ENCODE measurements at places on chromosomes 6 and 20.

GRCh38 chr6:39084506-39084905 lies 30.5 kb downstream of the SAYSD1 start:
- no peak for DNase-seq

- no peak for DNase-seq
Observed at GRCh38 chr20:18721551-18722115, 92.0 kb upstream of the SCP2D1 start.

GRCh38 chr20:37123441-37123840 lies 27.6 kb upstream of the RBL1 start:
- no peak for DNase-seq

GRCh38 chr6:34514593-34515472 lies 41.3 kb downstream of the SPDEF start:
- DNase-seq: no peak

- DNase-seq: no peak
Observed at GRCh38 chr6:119026822-119027221, 51.6 kb downstream of the FAM184A start.

DNA sequence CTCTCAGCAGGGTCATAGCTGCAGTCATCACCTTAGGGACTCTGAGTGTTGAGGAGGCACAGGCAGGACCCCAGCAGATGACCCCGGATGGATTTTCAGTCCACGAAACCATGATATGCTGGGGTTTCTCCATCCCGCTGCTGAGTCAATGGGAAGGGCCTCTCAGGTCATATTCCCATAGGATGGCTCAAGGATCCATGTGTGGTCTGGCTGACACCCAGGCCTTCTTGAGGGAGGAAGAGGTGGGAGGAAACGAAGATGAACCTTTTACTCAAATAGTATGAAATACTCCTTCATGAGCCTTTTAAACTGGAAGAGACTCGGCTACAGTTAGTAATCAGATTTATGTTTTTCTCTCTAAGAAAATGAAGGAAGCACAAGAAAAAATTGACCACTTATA lies 10.3 kb upstream of the RALY start:
- DNase-seq: no peak

DNA sequence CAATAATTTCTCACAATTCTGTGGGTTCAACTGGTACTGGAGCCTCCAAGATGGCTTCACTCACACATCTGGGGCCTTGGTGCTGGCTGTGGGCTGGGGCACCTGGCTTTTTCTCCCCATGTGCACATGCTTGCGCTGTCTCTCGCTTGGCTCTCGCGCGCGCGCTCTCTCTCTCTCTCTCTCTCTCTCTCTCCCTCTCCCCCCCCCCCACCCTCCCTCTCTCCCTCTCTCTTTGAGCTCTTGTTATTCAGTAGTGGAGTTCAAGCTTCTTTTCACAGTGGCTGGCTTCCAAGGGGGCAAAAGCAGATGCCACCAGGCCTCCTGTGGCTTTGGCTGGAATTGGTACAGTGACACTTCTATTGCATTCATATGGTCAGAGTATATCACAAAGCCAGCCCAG lies 10.8 kb upstream of the TBCC start:
- no peak for DNase-seq

DNA sequence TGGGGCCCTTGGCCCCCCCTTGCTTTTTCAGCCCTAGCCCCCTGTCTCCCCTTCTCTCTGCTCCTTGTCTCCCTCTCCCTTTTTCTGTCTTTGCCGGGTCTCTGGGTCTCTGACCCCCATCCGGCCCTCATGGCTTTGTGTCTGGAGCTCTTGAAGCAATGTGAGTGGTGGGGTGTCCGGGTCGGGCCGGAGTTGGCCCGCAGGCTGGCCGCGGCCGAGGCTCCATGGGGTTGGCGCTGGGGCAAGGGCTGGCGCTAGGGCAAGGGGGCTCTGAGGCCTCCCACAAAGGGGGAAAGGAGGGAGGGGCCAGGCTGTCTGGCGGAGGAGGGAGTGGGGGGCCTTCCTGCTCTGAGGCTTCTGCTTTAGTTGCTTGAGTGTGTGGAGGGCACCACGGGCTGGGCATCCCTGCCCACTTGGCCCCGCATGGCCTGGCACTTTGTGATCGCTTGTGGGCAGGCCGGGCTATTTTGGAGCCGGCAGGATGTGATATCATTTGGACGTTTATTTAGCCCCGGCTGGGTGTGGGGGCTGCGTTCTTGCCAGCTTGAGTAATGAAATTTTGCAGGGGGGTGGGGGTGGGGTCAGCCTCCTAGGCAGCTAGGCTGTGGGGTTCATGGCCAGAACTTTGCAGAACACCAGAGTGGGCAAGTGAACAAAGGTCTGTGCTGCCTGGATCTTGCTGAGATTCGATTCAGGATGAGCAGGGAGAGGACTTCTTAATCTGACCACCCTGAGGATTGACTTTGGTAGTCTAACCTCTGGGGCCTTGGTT lies 78.7 kb upstream of the MYL9 start:
- peak; percentile 15 for DNase-seq

GRCh38 chr20:50194422-50194830 lies 3.8 kb downstream of the CEBPB start:
- no peak for DNase-seq

- DNase-seq: no peak
Observed at GRCh38 chr6:85460154-85460920, 10.5 kb downstream of the NT5E start.

- DNase-seq: no peak
Observed at GRCh38 chr6:127459231-127459641, at the start of gene KIAA0408. KIAA0408 (minus strand) TSS chr6:127459389; CDS start chr6:127453981, 5,408 bp downstream.

DNA sequence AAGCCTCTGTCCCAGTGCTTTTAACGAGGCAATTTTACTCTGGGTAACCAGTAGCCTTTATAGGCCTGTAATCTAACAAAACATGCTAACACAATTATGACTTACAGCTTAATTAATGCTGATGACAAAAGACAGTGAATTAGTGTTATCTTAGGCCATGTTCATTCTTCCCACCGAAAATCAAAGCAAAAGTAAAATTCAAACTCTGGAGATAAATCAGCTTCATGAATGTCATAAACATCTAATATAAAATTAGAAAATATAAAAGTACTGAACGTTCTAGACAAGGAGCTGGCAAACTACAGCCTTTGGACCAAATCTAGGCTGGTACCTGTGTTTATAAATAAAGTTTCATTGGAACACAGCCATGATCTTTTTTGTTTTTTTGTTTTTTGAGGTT lies 18.6 kb upstream of the COL21A1 start:
- DNase-seq: no peak

DNA sequence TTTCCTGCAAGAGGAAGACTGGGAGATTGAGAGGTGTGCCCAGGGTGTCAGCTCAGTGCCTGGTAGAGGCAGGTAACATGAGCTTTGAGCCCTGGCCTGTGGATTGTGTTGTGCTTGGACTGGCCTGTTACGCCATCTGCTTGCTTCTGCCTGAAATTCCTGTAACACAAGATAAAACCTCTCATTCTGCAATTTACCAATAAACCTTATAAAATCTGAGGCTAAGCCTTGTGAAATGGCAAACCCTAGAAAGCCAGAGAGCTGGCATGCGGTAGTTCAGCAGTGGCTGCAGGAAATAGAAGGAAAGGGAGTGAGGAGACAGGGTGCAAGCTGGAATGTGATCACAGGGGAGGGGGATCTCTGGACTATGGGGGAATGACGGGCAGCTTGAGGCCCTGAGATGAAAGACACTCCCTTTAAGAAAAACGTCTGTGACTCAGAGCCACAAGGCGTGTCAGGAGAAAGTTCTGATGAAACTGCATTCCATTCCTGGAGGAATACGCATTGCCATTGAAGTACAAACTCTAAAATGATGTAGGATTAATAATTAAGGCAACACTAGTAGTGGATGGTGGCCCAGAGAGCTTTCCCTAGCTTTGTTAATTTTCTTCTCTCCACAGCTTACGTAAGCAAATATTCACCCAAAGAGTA lies 26.3 kb upstream of the TFAP2A start:
- DNase-seq: no peak

DNA sequence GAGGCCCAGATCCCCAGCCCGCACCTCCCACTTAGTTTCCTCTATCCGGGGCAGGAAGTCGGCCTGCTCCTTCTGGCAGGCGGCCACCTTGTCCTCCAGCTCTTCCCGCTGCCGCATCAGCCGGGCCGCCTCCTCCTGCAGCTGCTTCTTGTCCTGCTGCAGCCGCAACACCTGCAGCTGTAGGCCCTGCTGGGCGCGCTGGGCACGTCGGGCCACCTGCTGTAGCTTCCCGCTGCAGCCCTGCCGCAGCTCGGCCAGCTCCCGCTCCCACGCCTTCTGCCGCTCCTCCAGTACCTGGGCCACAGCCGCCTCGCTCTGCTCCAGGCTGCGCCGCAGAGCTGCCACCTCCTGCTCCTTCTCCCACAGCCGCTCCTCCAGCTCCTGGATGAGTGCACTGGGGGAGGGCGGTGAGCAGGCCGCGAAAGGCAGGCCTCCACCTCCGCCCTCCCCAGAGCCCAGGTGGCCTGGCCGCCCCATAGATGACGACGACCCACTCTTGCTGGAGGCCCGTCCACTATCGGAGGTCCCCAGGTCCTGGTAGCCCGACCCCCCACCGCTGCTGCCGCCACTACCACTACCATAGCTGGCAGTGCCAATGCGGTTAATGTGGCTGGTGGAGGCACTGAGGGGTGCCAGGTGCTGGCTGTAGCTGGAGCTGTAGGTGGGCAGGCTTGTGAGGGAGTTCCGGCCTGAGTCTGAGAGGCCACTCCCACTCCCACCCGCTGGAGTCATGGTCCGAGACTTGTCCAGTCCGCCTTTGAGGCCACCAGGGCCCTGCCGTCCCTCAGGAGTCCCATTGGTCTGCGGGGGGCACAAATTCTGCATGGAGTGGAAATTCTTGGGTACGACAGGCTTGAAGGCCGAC lies 6.0 kb upstream of the FASTKD5 start:
- DNase-seq: no peak

- DNase-seq: no peak
Observed at GRCh38 chr6:149221774-149222070, 95.8 kb upstream of the TAB2 start.

- no peak for DNase-seq
Observed at GRCh38 chr6:121347484-121347883, 13.2 kb upstream of the TBC1D32 start.

DNA sequence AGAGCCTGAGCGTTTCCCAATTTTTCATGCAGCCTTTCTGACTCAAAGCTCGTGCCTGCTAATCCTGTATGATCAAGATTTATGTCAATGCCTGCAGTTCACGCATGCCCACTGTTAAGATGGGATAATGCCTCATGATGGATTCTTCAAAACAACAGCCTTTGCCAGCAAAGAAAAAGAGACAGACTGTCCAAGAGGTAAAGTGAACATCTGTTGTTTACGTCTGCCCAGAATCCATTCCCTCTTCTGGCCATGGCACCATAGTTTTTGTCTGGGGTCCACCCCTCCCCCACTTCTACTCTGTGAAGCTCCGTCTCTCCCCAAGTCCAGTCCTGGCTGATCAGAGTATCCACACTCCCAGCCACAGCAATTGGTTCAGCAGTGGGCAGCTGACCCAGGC lies 91.9 kb upstream of the EYA2 start:
- no peak for DNase-seq

DNA sequence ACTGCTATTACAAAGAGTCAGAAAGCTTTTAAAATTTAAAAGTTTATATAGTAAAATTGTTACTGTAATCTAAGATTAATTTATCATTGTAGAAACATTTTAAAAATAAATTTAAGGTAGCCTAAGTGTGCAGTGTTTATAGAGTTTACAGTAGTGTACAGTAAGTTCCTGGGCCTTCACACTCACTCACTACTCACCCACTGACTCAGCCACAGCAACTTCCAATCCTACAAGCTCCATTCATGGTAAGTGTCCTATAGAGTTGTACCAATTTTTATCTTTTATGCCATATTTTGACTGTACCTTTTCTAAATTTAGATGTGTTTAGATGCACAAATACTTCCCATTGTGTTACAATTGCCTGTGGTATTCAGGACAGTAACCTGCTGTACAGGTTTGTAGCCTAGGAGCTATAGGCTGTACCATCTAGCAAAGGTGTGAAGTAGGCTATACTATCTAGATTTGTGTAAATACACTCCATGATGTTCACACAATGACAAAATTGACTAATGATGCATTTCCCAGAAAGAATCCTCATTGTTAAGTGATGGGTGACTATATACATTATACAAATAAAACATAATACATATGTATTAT lies 10.2 kb upstream of the TMEM170B start:
- DNase-seq: no peak

- DNase-seq: no peak
Observed at GRCh38 chr20:61643656-61644377, 391.8 kb downstream of the CDH4 start.

DNA sequence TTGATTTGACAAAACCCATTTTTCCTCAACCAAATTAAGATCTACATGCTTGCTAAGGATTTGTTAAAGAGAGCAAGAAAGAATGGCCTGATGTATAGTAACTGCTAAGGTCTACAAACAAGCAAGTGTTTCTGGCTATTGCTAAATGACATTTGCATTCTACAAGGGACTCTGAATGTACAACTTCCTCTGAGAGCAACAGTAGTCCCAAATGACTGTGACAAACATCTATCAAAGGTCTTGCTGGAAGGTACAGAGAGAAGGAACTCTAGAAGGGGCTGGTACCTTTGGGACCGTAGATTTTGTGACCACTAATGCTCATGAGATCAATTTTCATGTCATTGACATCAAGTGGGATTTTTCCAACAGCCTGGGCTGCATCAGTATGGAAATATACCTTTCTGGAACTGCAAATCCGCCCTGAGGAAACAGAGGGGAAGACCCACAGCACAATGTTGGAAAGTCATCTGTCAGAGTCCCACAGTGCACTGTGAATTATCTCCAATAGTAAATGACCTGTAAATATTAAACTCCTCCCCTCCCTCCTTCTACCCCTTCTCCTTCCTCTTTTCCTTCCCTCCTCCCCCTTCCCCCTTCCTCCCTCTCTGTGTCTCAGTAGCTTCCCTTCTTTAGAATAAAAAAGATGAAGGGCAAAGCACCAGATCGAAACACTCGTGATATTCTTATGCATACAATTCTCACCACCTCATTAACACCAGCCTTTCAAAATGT lies 15.9 kb upstream of the CPNE1 start:
- DNase-seq: no peak

DNA sequence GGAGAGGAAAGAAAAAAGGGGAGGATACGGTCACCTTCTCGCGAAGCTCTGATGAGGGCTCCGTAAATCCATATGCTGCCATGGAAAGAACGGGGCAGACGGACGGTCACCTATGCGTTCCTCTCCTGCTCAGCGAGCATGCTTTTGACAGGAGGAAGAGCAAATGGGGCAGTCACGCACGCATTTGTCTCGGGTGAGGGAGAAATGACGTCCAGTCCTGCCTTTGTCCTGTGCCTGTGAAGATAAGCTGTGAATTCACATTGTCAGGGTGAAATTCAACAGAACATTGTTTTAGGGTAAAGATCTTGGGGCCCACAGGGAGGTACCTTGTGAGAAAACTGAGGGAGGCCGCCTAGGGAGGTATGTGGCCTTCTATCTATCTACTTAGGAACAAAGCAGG lies 83.8 kb downstream of the IRF4 start:
- DNase-seq: no peak

GRCh38 chr6:93417421-93418013 lies 1.8 kb downstream of the EPHA7 start:
- no peak for DNase-seq

- no peak for DNase-seq
Observed at GRCh38 chr6:105781248-105781647, 304.9 kb upstream of the PRDM1 start.

DNA sequence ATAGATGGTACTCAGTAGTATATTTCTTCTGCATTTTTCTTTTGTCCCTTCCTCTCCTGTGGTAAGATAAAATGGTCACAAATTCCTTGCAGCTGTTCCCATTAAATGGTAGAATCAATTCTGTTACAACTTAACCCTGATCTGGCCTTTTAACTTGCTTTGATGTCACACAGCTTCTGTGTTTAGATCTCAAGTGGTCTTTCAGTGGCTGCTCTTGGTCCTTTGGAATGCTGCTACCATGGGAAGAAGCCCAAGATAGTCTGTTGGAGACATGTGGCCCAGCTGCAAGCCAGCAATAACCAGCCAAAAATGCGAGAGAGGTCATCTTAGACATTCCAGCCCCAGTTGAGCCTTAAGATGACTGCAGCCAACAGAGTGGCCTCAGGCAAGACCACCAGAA lies 429.7 kb downstream of the KIF16B start:
- no peak for DNase-seq

All from CD4-positive, alpha-beta T cell treated with Interleukin-21 for 1 hour (primary cell).